ENCODE measurements at places on chromosomes 1 and 21.

GRCh38 chr1:54188291-54188690 lies 11.5 kb downstream of the CYB5RL start:
- no peak for DNase-seq

DNA sequence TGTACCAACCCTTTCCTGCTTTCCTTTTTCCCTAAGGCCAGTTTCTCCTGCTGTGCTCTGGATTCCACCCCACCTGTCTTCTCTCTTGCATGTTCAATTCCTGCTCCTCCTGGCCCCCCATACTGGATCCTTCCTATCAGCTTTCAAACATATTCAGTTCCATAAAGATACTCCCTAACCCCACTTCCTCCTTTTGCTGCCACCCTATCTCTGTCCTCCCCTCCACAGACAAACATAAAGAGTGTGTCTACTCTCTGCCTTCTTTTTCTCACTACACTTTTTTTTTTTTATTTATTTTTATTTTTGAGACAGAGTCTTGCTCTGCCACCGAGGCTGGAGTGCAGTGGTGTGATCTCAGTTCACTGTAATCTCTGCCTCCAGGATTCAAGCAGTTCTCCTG lies 16.9 kb upstream of the RPF1 start:
- DNase-seq, result no peak

DNA sequence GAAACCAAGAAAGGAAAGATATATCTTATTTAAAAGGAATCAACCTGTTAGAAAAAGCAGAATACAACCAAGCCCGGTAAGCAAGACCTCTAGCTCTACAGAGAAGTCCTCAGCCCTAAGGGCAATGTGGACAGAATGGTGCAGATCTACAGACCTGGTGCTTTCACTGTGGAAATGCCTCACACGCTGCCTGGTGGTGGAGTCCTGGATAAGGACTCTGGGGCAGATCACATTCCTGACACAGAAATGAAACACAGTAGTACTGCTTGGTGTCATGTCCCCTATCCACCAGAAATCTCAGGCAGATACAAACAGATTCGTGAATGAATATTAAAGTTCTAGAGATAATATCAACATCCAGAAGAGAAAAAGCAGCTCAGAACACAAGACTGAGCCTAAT lies 6.8 kb downstream of the CNN3 start:
- DNase-seq, result no peak

- DNase-seq, result no peak
Observed at GRCh38 chr1:87464022-87464490, 135.4 kb downstream of the LMO4 start.

GRCh38 chr1:119795261-119796200 lies 15.7 kb downstream of the REG4 start:
- DNase-seq, result no peak
